Fibroblast of skin of right quadriceps (primary cell): ENCODE measurements at places on chromosomes 2 and 18.

GRCh38 chr18:31996007-31996406 lies 22.6 kb upstream of the RNF125 start:
- no peak for DNase-seq

GRCh38 chr2:234836271-234836670 lies 115.5 kb upstream of the SH3BP4 start:
- no peak for DNase-seq

DNA sequence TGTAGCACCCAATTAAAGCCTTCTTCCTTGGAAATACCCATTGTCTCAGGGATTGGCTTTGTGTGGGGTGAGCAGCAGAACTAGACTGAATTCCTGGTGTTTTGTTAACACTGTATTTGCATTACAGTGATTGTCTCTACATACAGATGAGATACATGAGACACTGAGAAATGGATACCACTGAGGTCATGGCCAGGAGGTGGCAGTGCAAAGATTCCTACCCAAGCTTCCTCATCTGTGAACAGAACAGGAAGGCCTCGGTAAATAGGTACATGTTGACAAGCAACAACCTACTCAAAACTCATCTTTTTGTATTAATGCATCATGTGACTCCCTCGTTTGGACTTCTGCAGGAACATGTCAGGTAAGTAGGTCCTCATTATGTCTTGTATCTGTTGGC lies 445.8 kb upstream of the RGPD4 start:
- DNase-seq, result no peak

- no peak for DNase-seq
These were observed 96.3 kb downstream of the XRCC5 start for GRCh38 chr2:216205486-216205885.

DNA sequence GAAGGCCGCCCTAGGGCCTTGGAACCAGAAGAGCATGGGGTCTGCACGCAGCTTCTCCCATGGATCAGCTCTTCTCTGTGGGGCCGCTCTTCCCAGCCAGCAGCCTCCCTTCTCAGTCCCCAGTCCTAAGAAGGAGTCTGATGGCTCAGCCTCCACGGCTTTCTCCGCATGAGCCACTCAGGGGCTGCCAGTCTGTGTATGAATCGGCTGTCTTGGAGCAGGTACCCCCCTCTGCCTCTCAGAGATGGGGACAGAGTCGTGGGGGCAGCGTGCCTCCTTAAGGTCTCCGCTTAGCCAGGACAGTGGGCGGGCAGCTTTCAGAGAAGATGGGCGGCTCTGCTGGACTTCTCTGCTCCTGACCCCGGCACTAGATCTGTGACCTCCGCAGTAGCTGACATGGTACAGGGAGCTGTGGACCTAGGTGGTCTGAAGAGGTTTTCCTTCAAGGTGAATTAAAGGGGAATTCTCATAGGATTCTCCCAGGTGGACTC lies 21.6 kb downstream of the INPP5D start:
- no peak for DNase-seq
